ENCODE measurements at places on chromosomes 4 and X.

DNA sequence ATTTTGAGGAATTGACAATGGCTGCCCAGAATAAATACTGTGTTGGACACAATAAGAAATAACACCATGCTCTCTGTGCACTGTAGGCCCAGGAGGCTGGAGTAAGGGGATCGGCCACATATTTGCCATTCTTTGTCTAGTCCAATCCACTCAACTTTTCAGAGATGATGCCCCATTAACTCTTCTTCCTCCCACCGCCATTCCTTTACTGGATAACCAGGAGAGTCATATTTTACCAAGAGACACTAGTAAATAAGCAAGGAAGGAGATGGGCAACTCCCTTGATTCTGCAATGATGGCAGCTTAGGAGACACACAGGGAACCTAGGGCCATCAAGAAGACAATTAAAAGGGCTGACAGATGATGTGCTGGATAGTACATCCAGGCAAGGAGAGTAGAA is 87.9 kb upstream of the GPC3 start:
- no peak for DNase-seq

DNA sequence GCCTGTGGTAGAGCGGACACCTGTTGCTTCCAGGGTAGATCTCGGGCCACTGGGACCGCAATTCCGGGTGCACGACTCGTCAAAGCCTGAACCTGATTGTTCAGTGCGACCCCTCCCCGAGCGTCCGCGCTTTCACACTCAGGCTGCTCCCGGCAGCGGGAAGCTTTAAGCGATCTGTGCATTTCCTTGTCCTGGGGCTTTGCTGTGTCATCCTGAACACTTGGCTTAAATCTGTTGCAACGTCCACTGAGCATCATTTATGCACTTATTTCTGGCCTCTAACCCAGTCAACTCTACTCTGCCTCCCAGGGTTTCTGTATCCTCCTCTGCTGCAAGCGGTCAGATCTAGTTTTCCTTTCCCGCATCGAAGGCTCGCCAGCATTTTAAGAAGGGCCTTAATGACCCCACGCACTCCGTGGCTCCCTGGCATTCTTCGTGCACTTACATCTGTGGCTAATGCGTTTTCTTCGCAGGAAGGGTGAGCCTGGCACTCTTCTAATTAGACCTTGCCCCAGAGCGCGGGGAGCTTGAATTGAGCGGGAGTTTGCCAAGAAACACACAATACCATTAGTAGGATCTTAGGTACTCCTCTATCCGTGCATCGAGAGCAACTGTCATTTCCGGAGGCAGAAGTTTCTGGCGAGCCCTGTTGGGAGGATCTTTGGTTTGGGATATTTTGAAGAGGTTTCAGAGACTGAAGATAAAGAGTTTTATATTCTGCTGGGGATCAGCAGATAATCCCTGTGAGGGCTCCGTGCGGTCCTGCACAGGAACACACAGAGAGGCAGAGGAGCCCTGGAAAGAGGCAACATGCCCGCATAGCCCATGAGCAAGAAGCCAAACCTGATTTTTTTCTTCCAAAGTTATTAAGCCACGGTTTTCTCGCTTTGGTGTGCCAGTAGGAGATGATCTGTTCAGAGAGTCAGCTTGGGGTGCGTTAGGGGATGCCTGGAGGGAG is 654 bp upstream of the DDIT4L start:
- peak; percentile 43 for DNase-seq

DNA sequence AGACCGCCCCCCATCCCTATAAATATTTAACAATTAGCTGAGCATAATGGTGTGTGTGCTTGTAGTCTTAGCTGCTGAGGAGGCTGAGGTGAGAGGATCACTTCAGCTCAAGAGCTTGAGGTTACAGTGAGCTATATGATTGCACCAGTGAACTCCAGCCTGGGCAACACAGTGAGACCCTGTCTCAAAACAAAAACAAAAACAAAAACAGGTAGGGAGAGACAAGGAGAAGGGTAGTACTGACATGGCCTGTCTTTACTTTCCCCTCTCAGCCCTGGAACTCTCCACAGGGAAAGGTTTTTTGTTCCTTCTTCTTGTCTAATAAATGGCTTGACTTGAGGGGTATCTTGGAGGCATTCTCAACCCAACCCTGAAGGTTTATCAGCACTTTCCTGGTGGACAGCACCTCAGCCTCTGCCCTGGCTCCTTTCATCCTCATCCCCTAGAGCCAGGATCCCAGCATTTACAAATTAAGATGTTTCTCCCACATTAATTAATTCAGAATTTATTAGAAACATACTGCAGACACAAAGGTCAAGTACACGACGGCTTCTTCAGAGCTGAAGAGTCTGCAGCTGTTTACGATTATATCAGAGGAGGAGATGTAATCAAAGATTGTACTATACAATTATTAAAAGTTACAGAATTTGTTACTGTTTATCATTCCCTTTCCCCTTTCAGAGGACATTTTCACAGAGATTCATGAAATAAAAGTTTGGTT is 131.8 kb downstream of the AFF1 start:
- no peak for DNase-seq

- DNase-seq: peak; percentile 41
Observed at GRCh38 chr4:106809076-106809475, 227.0 kb downstream of the DKK2 start.

- no peak for DNase-seq
Observed at GRCh38 chr4:83546786-83547185, 10.9 kb downstream of the GPAT3 start.

DNA sequence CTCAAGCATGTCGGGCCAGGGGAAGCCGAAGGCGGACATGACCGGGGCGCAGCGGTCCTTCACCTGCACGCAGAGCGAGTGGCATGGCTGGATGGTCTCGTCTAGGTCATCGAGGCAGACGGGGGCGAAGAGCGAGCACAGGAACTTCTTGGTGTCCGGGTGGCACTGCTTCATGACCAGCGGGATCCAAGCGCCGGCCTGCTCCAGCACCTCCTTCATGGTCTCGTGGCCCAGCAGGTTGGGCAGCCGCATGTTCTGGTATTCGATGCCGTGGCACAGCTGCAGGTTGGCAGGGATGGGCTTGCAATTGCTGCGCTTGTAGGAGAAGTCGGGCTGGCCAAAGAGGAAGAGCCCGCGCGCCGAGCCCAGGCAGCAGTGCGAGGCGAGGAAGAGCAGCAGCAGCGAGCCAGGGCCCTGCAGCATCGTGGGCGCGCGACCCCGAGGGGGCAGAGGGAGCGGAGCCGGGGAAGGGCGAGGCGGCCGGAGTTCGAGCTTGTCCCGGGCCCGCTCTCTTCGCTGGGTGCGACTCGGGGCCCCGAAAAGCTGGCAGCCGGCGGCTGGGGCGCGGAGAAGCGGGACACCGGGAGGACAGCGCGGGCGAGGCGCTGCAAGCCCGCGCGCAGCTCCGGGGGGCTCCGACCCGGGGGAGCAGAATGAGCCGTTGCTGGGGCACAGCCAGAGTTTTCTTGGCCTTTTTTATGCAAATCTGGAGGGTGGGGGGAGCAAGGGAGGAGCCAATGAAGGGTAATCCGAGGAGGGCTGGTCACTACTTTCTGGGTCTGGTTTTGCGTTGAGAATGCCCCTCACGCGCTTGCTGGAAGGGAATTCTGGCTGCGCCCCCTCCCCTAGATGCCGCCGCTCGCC is at the start of gene SFRP2:
TSS of gene SFRP2 (minus strand) at position 671 of the 864 bp plus-strand sequence. CDS start at position 423, 248 bp downstream.
- peak; percentile 44 for DNase-seq

DNA sequence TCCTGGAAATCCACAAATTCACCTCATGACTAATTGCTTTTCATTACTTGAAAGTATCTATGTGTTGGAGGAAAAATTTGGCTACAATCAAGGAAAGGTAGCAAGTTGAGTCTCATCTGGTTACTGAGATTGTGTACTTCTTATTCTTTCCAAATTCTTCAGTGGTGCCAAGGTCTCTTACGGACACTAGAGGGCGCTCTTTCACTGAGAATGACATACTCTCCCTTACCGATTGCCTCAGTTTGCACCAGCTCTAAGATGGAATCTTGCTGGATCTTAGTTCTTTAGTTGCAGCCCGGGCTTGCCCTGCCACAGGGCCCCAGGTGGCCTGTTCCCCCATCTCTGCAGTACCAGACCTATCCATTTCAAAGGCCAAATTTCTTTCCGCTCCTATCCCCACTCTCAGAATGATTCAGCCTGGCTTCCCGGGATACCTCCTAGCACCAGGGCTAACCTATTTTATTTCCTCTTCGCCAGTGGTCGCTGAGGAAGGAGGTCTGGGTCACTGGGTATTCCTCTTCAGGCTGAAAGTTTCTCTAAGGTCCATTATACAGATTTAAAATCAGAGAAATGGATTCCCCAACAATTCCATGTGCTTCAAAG is 24.6 kb upstream of the GPR50 start:
- DNase-seq: peak; percentile 54

DNA sequence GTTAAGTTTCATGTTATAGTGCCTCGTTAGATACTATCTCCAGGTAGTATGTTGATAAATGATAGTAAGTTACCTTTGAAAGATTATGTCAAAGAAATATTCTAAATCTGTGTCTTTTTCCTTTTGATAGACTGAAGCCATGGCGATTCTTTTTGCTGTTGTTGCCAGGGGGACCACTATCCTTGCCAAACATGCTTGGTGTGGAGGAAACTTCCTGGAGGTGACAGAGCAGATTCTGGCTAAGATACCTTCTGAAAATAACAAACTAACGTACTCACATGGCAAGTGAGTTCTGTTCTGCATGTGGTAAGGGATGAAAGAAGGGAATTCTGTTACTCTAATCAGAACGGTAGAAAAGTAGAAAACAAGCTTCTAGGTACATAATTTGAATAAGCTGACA is 8.2 kb downstream of the VAMP7 start:
- DNase-seq: no peak

DNA sequence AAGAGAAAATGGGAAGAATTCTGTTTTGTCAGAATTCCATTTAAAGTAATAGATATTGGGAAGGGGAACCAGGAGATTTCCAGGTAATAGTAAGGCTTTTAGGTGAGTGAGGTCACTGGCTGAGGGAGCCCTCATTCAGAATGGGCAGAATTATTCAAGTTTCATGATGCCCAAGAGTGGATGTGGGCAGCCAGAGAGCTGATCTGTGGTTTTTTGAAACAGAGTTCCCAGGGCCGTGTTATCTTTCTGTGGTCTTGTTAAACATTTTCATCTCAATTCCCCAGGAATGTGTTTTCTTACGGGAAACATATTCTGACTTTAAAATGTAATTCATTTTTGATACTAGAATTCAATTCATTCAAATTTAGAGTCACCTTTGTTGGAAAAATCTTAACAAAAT is 182.0 kb upstream of the AADAT start:
- DNase-seq: no peak

DNA sequence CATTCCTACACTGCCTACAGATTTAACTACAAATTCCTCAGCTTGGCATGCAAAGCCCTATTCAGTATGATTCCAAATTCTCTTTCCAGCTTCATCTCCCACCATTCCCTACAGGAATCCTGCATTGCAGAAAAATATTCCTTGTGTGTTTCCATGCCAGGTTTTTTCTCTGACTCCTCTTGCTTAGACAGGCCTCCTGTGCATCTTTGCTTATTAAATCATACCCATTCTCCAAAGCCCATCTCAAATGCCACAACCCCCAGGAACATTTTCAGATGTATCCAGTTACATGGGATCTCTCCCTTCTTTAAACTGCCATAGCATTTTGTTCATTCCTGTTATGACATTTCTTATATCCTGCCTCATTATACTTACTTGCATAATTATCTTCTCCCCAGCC is 106.4 kb upstream of the GRIA3 start:
- no peak for DNase-seq

- DNase-seq: no peak
Observed at GRCh38 chrX:133649651-133650050, 234.4 kb upstream of the GPC4 start.

DNA sequence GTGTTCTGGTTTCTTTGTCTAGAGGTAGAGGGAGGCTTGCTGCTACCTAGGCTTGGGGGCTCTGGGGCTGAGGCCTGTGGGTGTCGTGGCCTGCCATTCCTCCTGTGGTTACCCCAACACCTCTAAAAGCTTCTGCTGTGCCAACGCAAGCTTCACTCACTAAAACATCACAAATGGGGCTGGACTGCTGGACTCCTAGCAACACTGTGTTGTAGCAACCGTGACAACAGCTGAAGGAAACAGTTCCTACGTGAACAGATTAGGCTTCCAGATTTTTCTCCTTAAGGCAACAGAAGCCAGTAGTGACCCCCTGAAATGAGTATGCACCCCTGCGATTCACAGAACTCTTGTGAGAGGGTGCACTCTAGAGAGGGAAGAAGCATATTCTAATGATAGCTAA is 138.3 kb upstream of the TEX13D start:
- no peak for DNase-seq

- DNase-seq: no peak
Observed at GRCh38 chrX:109716431-109717028, 16.5 kb downstream of the ACSL4 start.

- DNase-seq: peak; percentile 9
Observed at GRCh38 chrX:55011294-55011693, 11.1 kb downstream of the APEX2 start.

- no peak for DNase-seq
Observed at GRCh38 chr4:7387925-7388324, 46.8 kb downstream of the PSAPL1 start.

- DNase-seq: no peak
Observed at GRCh38 chrX:51779306-51779705, 36.1 kb downstream of the GSPT2 start.

DNA sequence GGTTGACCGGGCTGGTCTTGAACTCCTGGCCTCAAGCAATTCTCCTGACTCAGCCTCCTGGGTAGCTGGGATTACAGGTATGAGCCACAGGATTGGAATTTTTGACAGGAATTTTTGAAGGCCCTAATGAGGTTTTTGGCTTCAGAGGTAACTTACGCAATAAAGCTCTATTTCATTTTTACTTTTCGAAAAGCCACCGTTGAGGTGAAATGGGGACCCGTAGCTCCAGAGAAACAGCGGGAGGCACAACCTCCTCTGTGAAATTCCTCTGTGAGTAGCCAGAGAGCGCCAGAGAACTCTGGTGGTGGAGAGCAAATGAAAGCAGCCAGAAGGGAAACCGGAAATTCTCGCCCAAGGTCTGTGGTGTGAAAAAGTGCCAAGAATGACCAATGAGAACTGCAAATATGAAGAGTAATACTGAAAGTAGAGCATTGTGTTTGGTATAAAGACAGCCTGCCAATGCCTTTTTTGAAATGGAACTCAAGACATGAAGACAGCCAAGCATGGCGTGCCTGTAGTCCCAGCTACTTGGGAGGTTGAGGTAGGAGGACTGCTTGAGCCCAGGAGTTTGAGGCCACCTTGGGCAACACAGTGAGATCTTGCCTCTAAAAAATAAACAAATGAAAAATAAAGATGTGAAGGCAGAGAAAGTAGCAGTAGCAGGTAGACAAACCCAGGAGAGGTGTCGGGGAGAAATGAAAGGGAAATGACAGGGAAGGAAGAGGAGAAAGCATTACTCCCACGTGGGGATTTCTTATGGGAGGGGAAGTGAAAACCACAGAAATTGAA is 33.0 kb upstream of the TMEM131L start:
- DNase-seq: peak; percentile 84

- no peak for DNase-seq
Observed at GRCh38 chr4:156223985-156224384, 270.3 kb upstream of the CTSO start.

DNA sequence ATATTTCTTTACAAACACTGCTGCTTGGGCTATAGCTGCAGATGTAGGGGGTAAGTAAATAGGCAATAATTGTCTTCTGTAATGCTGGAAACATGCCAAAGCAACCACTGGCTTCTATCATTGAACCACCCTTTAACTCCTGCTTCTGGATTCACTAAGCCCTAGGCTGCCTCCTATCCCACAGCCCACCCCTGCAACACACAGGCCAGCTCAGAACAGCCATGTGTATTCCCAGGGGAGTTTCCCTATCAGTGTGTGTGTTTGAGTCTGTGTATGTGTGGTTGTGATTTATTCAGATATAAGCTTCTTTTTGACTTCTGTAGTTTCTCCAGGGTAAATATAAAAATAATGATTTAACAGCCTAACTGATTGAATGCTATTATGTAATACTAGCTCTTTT is 291.3 kb downstream of the PCDH10 start:
- DNase-seq: no peak

GRCh38 chr4:150385606-150386005 is 196.3 kb upstream of the MAB21L2 start:
- DNase-seq: peak; percentile 78

Data from GM03348 (cell line).